ENCODE measurements at places on chromosomes 6 and 20. TPM values are rescaled to one million over a fixed set of nuclear protein-coding genes. Genes with fewer than 3 reads are reported as not detected.

MCCD1 gene
- not detected for total RNA-seq

PNPLA1 gene
- total RNA-seq: 2.0 TPM

COL21A1 gene
- not detected for total RNA-seq

SHLD1 gene
- 13.0 TPM for total RNA-seq

TRERF1 gene
- total RNA-seq: 32.4 TPM

TNXB gene
- total RNA-seq: 17.2 TPM

EEF1A2 gene
- 1.5 TPM for total RNA-seq

DOK5 gene
- total RNA-seq: not detected

AGER gene
- total RNA-seq: 45.5 TPM

MYBL2 gene
- 0.58 TPM for total RNA-seq

LTB gene
- total RNA-seq: 670 TPM

BNIP5 gene
- total RNA-seq: 0.05 TPM

SAMD5 gene
- not detected for total RNA-seq

GRCh38 chr6:14396826-14397517 lies 279.4 kb downstream of the CD83 start:
- H3K27ac ChIP-seq: no peak overlapping the region
- no peaks in the 10 kb centered on the region for H3K27me3 ChIP-seq
- no peaks in the 10 kb centered on the region for H3K4me1 ChIP-seq
- H3K36me3 ChIP-seq: no peaks in the 10 kb centered on the region
- no peak overlapping the region for H3K4me3 ChIP-seq

DNA sequence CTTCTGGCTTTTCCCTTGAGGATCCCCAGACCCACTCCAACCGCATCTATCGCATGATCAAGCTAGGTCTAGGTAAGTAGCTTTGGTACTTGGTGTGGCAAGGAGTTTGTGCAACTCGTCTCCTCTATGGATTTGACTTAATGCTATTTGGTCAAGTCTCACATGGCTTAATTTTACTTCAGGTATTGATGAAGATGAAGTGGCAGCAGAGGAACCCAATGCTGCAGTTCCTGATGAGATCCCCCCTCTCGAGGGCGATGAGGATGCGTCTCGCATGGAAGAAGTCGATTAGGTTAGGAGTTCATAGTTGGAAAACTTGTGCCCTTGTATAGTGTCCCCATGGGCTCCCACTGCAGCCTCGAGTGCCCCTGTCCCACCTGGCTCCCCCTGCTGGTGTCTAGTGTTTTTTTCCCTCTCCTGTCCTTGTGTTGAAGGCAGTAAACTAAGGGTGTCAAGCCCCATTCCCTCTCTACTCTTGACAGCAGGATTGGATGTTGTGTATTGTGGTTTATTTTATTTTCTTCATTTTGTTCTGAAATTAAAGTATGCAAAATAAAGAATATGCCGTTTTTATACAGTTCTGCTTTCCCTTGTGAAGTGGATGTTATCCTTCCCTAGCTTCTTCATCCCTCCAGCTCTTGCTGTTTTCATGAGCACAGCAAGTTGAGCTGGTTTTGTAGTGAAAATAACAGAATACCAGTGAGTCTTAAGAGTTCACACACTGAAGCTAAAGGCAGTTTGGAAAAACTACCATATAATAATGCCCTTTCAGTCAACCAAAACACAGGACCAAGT lies 3.8 kb downstream of the SLC35B2 start:
- H3K36me3 ChIP-seq: peaks cover 74% of the 10 kb centered on the region
- H3K4me3 ChIP-seq: no peak overlapping the region

DNA sequence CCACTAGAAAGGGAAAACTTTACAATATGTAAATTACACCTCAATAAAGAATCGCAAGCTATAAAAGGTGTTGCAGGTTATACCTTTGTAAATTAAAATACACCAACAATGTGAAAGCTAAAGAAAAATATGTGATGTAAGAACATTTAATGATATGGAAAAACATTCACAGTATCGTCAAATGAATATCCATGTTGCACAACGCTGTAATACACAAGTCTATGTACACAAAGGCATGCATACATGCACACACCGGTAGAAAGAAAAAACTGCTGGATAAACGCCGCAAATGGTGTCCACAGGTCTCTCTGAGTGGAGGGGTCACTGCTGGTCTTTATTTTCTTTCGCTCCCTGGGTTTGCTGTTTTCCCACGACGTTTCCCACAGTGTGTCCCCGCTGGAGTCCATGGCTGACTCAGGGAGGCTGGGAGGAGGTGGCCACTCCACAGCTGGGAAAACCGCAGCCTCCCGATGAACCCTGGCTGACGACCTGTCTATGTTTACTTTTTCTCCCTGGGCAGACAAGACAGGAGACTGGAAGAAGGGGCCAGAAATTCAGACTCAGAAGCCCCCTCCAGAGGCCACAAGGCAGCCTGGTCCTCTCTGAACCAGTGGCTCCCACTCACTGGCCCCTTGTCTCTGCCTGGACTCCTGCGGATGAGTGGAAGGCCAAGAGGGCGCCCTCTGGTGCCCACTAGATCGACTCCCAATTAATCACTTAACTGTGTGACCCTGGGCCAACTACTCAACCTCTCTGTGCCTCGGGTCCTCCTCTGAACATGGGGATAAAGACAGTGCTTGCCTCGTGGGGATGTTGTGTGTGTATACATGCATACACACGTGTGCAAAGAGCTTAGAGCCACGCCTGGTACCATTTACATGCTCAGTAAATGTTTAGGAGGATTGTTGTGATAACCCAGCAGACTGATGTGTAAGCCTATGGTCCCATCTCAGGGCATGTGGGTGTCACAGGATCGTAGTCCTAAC lies 12.8 kb upstream of the BPI start:
- no peaks in the 10 kb centered on the region for H3K27me3 ChIP-seq
- H3K4me3 ChIP-seq: no peak overlapping the region
- no peaks in the 10 kb centered on the region for H3K4me1 ChIP-seq
- H3K36me3 ChIP-seq: no peaks in the 10 kb centered on the region

GRCh38 chr6:22250486-22250885 lies 46.4 kb downstream of the PRL start:
- no peaks in the 10 kb centered on the region for H3K27me3 ChIP-seq
- H3K4me3 ChIP-seq: no peak overlapping the region

DNA sequence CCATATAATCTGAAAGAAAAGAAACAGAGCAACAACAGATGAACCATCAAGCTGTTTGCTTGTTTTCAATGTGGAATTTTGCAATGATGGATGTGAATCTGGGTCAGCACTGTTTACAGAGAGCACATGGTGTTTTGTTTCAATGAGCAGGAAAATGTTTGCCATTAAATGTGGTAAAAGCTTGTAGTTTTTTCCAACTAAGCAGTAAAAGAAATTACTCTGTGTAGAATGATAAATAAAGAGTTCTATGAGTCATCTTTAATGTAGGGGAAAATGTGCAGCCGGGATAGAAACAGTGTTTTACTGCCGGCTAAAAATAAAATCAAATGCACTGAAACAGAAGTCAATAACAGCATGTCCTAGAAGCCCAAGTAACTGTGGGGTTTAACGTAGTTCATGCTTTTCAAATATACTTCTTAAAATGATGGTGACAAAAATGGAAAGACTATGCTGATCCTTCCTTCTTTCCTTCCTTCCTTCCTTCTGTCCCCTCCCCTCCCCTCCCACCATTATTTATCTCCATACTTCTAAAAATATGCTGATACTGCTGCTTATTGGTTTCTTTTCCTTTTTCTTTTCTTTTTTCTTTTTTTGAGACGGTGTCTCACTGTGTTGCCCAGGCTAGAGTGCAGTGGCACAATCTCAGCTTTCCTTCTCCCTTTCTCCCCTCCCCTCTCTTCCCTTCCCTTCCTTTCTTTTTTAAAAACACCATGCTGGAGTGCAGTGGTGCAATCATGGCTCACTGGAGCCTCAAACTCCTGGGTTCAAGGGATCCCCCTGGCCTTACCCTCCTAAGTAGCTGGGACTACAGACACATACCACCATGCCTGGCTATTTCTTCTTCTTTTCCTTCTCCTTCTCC lies 6.3 kb upstream of the NAA20 start:
- no peak overlapping the region for H3K4me3 ChIP-seq
- H3K27me3 ChIP-seq: no peaks in the 10 kb centered on the region
- H3K27ac ChIP-seq: no peak overlapping the region

GRCh38 chr20:2390951-2391675 lies 10.4 kb downstream of the TGM6 start:
- no peak overlapping the region for H3K27ac ChIP-seq
- H3K4me3 ChIP-seq: no peak overlapping the region
- DNase-seq: no peak
- no peaks in the 10 kb centered on the region for H3K4me1 ChIP-seq
- no peaks in the 10 kb centered on the region for H3K27me3 ChIP-seq
- H3K36me3 ChIP-seq: no peaks in the 10 kb centered on the region

- no peaks in the 10 kb centered on the region for H3K4me1 ChIP-seq
- no peak overlapping the region for H3K4me3 ChIP-seq
- no peaks in the 10 kb centered on the region for H3K36me3 ChIP-seq
- DNase-seq: no peak
- no peaks in the 10 kb centered on the region for H3K27me3 ChIP-seq
Observed at GRCh38 chr6:5671601-5672559, 334.8 kb downstream of the NRN1 start.

DNA sequence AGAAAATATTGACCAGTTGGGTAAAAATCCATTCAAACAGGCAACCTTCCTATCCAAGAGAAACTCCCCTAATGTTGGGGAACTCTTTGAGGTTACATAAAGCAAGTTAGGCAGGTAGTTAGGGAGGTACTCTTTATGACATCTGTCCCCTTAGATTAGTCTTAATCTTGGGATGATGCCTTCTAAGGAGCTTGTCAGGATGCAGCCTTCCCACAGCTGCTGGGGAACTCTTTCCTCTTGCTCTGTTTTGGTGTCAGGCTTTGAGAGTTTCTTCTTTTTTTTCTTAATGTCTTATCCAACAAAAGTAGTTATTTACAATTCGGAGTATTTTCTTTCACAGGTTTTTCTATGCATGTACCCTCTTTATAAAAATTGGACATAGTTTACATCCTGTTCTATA lies 194.8 kb downstream of the CDKAL1 start:
- H3K27me3 ChIP-seq: no peaks in the 10 kb centered on the region
- no peak overlapping the region for H3K27ac ChIP-seq
- no peak overlapping the region for H3K4me3 ChIP-seq
- no peaks in the 10 kb centered on the region for H3K36me3 ChIP-seq
- DNase-seq: no peak

GRCh38 chr20:52864916-52865605 lies 107.1 kb upstream of the TSHZ2 start:
- DNase-seq: no peak
- H3K36me3 ChIP-seq: no peaks in the 10 kb centered on the region
- H3K27ac ChIP-seq: no peak overlapping the region
- H3K4me3 ChIP-seq: no peak overlapping the region

DNA sequence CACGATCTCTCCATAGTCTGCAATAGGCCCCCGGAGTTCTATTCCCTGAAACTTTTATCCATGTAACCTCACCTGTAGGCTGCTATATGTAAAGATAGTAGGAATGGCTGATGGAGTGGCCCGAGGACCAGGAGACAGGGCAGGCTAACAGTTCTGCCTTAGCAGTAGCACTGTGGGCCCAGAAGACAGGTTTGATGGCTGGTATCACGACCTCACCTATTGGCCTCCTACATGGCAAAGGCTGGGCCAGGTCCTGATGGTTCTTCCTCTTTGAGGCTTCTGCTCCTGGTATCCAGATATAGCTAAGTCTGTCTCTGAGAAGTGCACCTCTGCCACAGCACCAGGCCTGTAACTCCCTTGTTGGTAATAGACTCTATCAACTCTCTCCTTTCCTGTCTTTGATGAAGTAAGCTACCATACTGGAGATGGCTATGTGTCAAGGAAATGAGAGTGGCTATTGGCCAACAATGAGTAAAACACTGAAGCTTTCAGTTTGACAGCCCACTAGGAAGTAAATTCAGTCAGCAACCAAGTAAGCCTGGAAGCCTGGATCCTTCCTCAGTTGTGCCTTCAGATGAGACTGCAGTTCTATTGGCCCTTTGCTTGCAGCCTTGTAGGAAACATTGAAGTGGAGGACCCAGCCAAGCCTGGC lies 5.7 kb downstream of the SPEF1 start:
- no peaks in the 10 kb centered on the region for H3K36me3 ChIP-seq
- no peak overlapping the region for H3K27ac ChIP-seq
- H3K4me1 ChIP-seq: peaks cover 6% of the 10 kb centered on the region

DNA sequence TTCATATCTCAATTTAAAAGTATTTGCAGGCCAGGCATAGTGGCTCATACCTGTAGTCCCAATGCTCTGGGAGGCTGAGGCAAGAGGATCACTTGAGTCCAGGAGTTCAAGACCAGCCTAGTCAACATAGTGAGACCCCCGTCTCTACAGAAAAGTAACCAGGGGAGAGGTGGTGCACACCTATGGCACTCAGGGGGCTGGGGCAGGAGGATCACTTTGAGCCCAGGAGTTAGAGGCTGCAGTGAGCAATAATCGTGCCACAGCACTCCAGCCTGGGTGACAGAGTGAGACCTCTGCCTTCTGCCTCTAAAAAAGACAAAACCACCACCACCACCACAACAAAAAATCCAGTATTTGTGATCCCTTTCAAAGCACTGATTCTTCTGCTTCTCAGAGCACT lies 185.5 kb upstream of the QKI start:
- no peaks in the 10 kb centered on the region for H3K36me3 ChIP-seq
- H3K27me3 ChIP-seq: no peaks in the 10 kb centered on the region
- DNase-seq: no peak
- no peak overlapping the region for H3K4me3 ChIP-seq
- H3K4me1 ChIP-seq: no peaks in the 10 kb centered on the region

Measured in naive thymus-derived CD4-positive, alpha-beta T cell (primary cell).